ENCODE measurements at places on chromosomes 16 and 17.

DNA sequence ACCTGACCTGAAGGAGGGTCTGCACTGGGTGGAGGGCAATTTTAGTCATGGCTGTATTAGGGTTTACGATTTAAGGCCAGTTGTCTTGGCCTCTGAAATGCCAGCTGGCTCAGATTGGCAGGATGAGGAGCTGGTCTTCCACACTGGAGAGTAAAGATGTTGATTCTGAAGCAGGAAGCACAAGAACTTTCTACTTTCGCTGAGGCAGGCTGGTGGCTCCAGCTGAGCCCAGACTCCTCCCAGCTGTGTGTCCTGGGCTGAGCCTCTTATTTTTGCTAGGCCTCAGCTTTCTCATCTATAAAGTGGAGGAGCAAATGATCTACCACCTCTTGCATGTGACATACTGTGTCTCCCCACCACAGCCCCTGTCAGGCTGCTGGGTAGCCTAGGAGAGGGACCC lies 74.4 kb downstream of the MRM1 start:
- no peaks in the 10 kb centered on the region for H3K36me3 ChIP-seq
- no peak for DNase-seq
- H3K4me1 ChIP-seq, result no peaks in the 10 kb centered on the region
- no peak overlapping the region for H3K4me3 ChIP-seq

DNA sequence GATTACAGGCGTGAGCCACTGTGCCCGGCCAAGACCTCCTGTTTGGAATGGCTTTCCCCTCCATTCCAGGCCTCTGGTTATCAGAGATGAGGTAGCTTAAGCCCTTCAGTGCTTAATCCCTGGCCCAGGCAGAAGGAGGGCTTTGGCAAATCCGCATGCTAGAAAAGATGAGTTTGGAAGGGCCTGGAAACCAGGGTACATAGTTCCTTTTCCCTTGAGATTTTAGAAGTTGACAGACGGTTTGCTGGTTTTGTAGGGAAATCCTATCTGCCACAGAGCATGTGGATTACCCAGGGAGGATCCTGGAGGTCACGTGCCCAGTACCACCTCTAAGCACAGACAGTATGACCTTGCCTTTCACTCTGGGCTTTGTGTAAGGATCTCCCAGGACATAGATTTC lies 114.7 kb upstream of the CACNG3 start:
- no peaks in the 10 kb centered on the region for H3K27me3 ChIP-seq
- H3K4me3 ChIP-seq, result no peak overlapping the region
- H3K27ac ChIP-seq, result no peak overlapping the region
- H3K4me1 ChIP-seq, result no peaks in the 10 kb centered on the region
- no peak for DNase-seq
- no peaks in the 10 kb centered on the region for H3K36me3 ChIP-seq

GRCh38 chr16:1299012-1299867 lies 10.2 kb upstream of the UBE2I start:
- H3K4me1 ChIP-seq, result peaks cover 32% of the 10 kb centered on the region

GRCh38 chr16:3716831-3717234 lies 491 bp downstream of the TRAP1 start:
- DNase-seq, result no peak
- no peaks in the 10 kb centered on the region for H3K36me3 ChIP-seq
- peak overlapping the region; percentile 96 for H3K4me3 ChIP-seq
- no peaks in the 10 kb centered on the region for H3K27me3 ChIP-seq

DNA sequence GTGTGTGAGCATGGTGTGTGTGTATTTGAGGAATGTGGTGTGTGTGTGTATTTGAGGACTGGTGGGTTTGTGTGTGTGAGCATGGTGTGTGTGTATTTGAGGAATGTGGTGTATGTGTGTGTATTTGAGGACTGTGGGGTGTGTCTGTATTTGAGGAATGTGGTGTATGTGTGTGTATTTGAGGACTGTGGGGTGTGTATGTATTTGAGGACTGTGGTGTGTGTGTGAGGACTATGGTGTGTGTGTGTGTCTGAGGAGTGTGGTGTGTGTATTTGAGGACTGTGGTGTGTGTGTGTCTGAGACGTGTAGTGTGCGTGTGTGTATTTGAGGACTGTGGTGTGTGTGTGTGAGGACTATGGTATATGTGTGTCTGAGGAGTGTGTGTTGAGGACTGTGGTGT lies 18.0 kb upstream of the CACNG1 start:
- H3K4me3 ChIP-seq, result no peak overlapping the region
- no peaks in the 10 kb centered on the region for H3K27me3 ChIP-seq
- DNase-seq, result no peak
- no peaks in the 10 kb centered on the region for H3K36me3 ChIP-seq

DNA sequence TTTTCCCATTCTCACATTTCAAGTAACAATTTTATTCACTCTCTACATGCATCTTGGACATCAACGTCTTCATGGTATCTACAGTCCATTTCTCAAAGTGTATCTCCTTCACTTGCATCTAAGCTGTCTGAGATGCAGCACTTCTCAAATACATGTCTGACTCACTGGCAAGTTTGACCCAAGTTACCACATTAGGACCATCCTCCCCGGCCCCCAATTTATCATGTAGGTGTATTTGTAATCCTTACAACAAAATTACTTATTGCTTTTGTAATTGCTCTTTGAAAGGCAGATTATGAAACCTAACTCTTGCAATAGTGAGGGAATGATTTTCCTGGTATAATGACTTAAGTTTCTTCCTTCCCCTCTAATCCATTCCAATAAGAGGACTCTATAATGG lies 28.9 kb upstream of the ULK2 start:
- H3K4me1 ChIP-seq, result peaks cover 5% of the 10 kb centered on the region
- no peaks in the 10 kb centered on the region for H3K36me3 ChIP-seq
- no peaks in the 10 kb centered on the region for H3K27me3 ChIP-seq
- DNase-seq, result no peak
- no peak overlapping the region for H3K4me3 ChIP-seq

- DNase-seq, result peak; percentile 70
- no peaks in the 10 kb centered on the region for H3K27me3 ChIP-seq
- no peak within 1 kb of the TSS for H3K4me3 ChIP-seq
- H3K4me1 ChIP-seq, result no peaks in the 10 kb centered on the region
- no peaks in the 10 kb centered on the region for H3K36me3 ChIP-seq
- H3K27ac ChIP-seq, result no peak within 1 kb of the TSS
Measured at GRCh38 chr17:2796164-2797125, at the start of gene RAP1GAP2. RAP1GAP2 (plus strand) TSS chr17:2796438; CDS start chr17:2796528, 90 bp downstream.

DNA sequence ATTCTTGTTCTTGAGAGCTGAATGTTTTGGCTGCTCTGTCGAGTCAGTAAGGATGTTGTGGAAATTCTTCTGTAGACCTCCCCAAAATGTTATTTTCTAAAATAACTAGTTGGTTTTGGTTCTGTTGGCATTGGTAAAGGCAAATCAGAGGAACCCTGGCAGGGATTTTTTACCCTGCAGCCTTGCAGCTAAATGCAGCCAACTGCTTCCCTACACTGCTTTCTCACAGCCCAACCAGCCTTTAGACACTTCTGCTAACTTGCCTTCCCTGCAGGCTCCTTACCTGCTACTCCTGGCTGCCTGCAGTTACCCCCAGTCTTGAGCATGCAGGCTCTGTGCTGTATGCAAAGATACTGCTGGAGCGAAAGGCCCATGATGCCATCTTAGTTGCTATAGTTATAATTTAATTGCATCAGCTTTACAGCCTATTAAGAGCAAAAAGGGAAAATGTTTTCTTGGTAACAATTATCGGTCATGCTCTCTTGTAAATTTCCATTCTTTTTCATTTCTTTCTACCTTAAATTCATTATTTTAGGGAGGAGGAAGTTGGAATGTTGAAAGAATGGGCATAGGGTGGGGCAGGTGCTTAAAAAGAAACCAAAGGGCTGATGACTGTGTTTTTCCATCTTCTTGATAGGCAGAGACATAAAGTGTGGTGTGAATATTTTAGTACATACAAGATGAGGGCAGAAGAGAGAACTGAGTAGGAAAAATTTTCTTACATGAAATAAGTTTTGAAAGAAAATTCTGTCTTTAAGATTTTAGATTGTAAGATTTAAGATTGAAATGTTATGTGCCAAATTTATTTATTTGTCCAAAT lies 20.0 kb downstream of the NUP93 start:
- no peak overlapping the region for H3K4me3 ChIP-seq
- no peak overlapping the region for H3K27ac ChIP-seq
- DNase-seq, result no peak
- no peaks in the 10 kb centered on the region for H3K27me3 ChIP-seq

- H3K27ac ChIP-seq, result no peak overlapping the region
- no peaks in the 10 kb centered on the region for H3K4me1 ChIP-seq
- no peaks in the 10 kb centered on the region for H3K36me3 ChIP-seq
- H3K27me3 ChIP-seq, result no peaks in the 10 kb centered on the region
- no peak for DNase-seq
Measured at GRCh38 chr17:44777394-44778348, 18.9 kb downstream of the ADAM11 start.

- H3K4me1 ChIP-seq, result no peaks in the 10 kb centered on the region
- H3K4me3 ChIP-seq, result no peak overlapping the region
- no peaks in the 10 kb centered on the region for H3K36me3 ChIP-seq
- H3K27ac ChIP-seq, result no peak overlapping the region
Measured at GRCh38 chr17:53655591-53655990, 167.1 kb upstream of the KIF2B start.

- H3K36me3 ChIP-seq, result no peaks in the 10 kb centered on the region
- DNase-seq, result no peak
- no peak overlapping the region for H3K4me3 ChIP-seq
- no peaks in the 10 kb centered on the region for H3K27me3 ChIP-seq
- H3K4me1 ChIP-seq, result no peaks in the 10 kb centered on the region
- no peak overlapping the region for H3K27ac ChIP-seq
Measured at GRCh38 chr17:43018932-43019331, 3.3 kb downstream of the VAT1 start.

GRCh38 chr16:13811834-13812233 lies 108.1 kb upstream of the ERCC4 start:
- no peaks in the 10 kb centered on the region for H3K4me1 ChIP-seq
- H3K36me3 ChIP-seq, result no peaks in the 10 kb centered on the region
- no peak for DNase-seq
- no peak overlapping the region for H3K4me3 ChIP-seq
- H3K27ac ChIP-seq, result no peak overlapping the region

- H3K4me3 ChIP-seq, result no peak within 1 kb of the TSS
- no peak within 1 kb of the TSS for H3K27ac ChIP-seq
- no peaks in the 10 kb centered on the region for H3K36me3 ChIP-seq
Measured at GRCh38 chr17:43953746-43954145, at the start of gene PYY. PYY (minus strand) TSS chr17:43953940; CDS start chr17:43953483, 457 bp downstream.

DNA sequence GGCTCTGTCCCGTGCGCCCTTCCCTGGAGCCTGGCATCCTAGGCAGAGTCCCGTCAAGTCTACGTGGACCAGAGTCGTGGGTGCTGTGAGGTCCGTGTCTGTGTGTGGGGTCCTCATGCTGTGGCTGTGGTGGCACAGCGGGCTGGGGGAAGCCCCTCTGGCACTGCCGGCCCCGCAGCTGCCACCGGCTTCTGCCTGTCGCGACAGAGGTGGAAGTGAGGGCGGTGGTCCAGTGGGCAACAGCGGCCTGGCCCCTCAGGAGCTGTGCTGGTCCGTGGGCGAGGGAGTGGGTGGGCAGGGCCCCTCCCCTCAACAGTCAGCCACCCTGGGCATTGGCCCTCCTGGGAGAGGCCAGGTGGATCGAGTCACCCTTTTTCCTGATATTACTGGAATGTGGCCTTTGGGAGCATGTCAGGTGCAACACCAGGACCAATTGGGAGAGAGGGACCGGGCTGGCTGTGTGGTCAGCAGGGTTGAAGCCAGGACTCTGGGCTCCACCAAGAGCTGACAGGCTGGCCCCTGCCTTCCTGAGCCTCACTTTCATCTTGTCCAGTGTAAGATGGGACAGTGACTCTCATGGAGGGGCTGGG lies 11.9 kb downstream of the BAIAP2 start:
- H3K36me3 ChIP-seq, result no peaks in the 10 kb centered on the region
- DNase-seq, result no peak

- no peak for DNase-seq
- peaks cover 11% of the 10 kb centered on the region for H3K4me1 ChIP-seq
- H3K4me3 ChIP-seq, result peak overlapping the region; percentile 39
- no peaks in the 10 kb centered on the region for H3K36me3 ChIP-seq
- H3K27ac ChIP-seq, result peak overlapping the region; percentile 19
Measured at GRCh38 chr17:57035971-57036481, 49.0 kb upstream of the AKAP1 start.

GRCh38 chr17:45764479-45764878 lies 19.6 kb upstream of the CRHR1 start:
- H3K4me1 ChIP-seq, result no peaks in the 10 kb centered on the region
- no peak overlapping the region for H3K4me3 ChIP-seq
- no peak for DNase-seq
- H3K27ac ChIP-seq, result no peak overlapping the region
- no peaks in the 10 kb centered on the region for H3K36me3 ChIP-seq
- no peaks in the 10 kb centered on the region for H3K27me3 ChIP-seq

- H3K4me1 ChIP-seq, result no peaks in the 10 kb centered on the region
- H3K27ac ChIP-seq, result no peak overlapping the region
- DNase-seq, result no peak
- H3K27me3 ChIP-seq, result no peaks in the 10 kb centered on the region
- no peak overlapping the region for H3K4me3 ChIP-seq
- H3K36me3 ChIP-seq, result no peaks in the 10 kb centered on the region
Measured at GRCh38 chr16:83624429-83625120, 183.2 kb upstream of the HSBP1 start.

DNA sequence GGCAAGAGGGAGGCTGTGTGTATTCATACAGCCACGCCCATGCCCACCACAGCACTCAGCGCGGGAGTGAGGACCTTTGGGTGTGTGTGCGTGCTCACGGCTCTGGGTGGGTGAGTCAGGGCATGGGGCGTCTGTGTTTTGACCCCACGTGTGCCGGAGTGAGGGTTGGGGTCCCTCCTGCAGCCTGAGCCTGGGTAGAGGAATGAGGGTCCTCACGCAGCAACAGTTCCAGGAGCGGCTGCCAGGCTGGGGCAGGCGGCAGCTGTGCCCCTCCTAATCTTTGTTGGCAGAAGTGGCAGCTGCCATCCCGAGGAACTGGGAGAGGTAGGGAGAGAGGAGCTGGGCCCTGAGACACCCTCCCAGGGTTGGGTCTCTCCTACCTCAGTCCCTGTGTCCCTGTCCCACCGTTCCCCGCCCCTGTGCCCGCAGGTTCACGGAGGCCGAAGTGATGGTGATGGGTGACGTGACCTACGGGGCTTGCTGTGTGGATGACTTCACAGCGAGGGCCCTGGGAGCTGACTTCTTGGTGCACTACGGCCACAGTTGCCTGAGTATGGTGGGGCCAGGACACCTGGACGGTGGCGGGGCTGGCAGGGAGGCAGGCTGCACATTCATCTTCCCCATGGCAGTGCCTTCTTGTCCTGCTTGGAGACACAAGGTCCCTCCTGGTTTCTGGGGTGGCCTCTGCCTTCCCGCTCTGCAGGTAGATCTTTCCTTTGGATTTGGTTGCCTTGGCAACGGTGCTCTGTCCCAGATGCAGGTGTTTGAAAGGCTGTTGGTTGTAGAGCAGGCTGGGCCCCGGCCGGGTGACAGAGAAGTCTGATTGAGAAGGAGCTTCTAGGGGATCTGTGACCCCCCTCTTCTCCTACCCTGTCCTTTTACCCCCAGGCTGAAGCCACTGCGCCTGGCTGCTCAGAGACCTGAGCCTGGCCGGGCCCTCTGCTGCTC lies 5.9 kb downstream of the DPH1 start:
- no peaks in the 10 kb centered on the region for H3K27me3 ChIP-seq
- DNase-seq, result no peak
- no peak overlapping the region for H3K4me3 ChIP-seq
- H3K36me3 ChIP-seq, result no peaks in the 10 kb centered on the region
